ENCODE measurements at places on chromosomes 5 and 9. TPM values are rescaled to one million over a fixed set of nuclear protein-coding genes. Genes with fewer than 3 reads are reported as not detected.

GRCh38 chr9:87891754-87892153, 9.1 kb downstream of the SPATA31E1 start:
- no peaks in the 10 kb centered on the region for H3K27me3 ChIP-seq
- no peak overlapping the region for H3K4me3 ChIP-seq
- no peaks in the 10 kb centered on the region for H3K36me3 ChIP-seq
- no peak for DNase-seq

DNA sequence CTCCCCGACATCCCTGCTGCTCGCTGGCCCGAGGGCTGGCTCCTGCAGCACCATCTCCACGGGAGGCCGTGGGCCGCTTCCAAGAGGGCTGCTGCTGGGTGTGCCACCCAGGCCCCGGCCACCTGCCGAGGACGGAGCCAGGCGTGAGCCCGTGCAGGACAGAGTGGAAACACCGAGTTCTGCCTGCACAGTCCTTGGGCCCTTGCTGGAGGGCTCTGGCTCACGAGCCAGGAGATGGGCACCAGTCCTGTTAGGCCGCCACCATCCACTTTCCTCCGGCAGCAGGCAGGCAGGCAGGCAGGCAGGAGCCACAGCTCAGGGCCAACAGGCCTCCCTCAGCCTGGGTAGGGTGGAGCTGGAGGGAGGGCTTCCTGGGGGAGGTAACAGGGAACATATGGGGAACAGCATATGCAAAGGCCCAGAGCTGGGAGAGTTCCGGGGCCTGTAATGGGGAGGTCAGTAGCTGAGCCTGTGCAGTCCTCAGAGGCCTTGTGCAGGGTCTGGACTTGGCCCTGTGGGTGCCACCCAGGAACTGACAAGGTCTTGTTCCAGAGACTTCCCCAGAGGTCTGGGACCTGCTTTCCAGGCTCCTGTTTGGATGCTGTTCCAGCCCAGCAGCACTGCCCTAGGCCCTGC, 31.9 kb downstream of the RXRA start:
- no peaks in the 10 kb centered on the region for H3K27me3 ChIP-seq
- no peak overlapping the region for H3K4me3 ChIP-seq
- H3K36me3 ChIP-seq = no peaks in the 10 kb centered on the region
- DNase-seq = no peak

The ABLIM3 gene
- total RNA-seq = 2.3 TPM

The GFI1B gene
- total RNA-seq = 1.1 TPM

DNA sequence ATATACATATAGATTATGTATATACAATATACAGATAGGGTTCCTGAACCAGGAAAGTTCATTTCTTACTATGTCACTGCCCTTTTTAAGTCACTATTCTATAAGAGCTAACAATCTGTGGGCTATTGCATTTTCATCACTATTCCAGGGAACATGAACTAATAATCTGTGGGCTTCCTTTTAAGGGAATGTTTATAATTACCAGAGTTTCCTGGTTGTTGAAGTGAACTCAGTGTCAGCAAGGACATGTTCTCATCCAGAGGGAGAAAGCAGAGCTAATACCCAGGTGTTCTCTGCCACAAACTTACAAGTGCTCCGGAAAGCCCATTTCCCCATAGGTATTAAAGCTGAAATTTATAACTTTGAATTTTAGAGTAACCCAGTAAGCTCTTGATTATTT, 69.6 kb downstream of the CWC27 start:
- no peaks in the 10 kb centered on the region for H3K4me1 ChIP-seq
- no peak overlapping the region for H3K27ac ChIP-seq
- H3K36me3 ChIP-seq = no peaks in the 10 kb centered on the region

- no peaks in the 10 kb centered on the region for H3K27me3 ChIP-seq
- H3K27ac ChIP-seq = peak overlapping the region; percentile 45
- no peaks in the 10 kb centered on the region for H3K36me3 ChIP-seq
- no peak overlapping the region for H3K4me3 ChIP-seq
- H3K4me1 ChIP-seq = no peaks in the 10 kb centered on the region
These were observed 30.4 kb downstream of the DUSP1 start for GRCh38 chr5:172740428-172741205.

DNA sequence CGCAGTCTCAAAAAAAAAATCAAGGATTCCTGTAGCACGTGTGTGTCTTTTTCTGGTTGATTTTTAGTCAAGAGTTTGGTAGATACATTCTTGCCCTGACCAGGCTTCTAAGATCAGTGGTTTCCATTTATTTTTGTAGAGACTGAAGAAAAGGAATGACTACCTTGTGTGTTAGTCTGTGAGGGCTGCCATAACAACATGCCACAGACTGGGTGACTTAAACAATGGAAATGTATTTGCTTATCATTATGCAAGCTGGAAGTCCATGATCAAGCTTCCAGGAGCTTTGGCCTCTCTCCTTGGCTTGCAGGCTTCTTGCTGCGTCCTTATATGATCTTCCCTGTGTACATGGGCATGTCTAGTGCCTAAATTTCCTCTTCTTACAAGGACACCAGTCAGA, 127.0 kb downstream of the CCDC192 start:
- H3K27me3 ChIP-seq = no peaks in the 10 kb centered on the region
- no peaks in the 10 kb centered on the region for H3K36me3 ChIP-seq
- no peak for DNase-seq
- H3K4me1 ChIP-seq = no peaks in the 10 kb centered on the region
- no peak overlapping the region for H3K27ac ChIP-seq
- H3K4me3 ChIP-seq = no peak overlapping the region

GRCh38 chr5:158727136-158727535, 372.6 kb downstream of the EBF1 start:
- H3K4me1 ChIP-seq = no peaks in the 10 kb centered on the region
- H3K36me3 ChIP-seq = no peaks in the 10 kb centered on the region
- H3K27me3 ChIP-seq = no peaks in the 10 kb centered on the region
- H3K27ac ChIP-seq = no peak overlapping the region
- DNase-seq = no peak

DNA sequence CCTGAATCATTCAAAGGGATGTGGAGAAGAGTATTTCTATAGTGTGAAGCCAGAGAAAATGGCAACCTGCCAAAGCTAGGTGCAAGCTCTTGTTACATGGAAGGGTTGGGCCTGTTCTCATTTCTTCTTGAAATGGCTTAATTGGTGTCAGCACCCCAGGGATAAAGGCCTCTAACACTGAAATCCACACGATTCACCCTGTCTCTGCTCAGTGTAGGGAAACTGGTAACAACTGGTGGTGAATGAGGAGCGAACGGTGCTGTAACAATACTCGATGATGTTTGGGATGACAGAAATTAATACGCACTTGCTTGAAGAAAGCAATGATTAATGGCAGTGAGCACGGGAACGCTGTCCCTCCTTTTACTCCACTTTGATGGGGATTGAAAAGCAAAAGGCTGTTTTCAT, 16.2 kb downstream of the PBX3 start:
- no peaks in the 10 kb centered on the region for H3K27me3 ChIP-seq
- no peaks in the 10 kb centered on the region for H3K36me3 ChIP-seq
- no peak for DNase-seq
- no peak overlapping the region for H3K4me3 ChIP-seq
- no peaks in the 10 kb centered on the region for H3K4me1 ChIP-seq

DNA sequence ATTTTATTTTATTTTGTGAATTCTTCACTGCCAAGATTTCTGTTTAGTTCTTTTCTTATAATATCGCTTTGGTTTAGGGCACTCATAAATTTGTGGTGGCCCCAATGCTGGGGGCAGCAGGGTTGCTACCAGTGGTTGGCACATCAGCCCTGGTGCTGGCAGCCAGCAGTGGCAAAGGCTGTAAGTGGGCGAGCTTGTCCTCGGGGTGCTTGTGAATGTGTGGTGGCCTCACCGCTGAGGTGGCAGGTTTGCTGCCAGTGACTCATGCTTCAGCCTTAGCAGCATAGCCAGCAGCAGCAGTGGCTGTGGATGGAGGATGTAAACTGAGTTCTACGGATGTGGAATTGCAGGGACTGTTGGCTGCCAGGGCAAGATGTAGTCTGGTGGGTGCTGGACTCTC, 262.9 kb upstream of the DMAC1 start:
- no peak overlapping the region for H3K4me3 ChIP-seq
- DNase-seq = no peak
- no peak overlapping the region for H3K27ac ChIP-seq
- H3K4me1 ChIP-seq = no peaks in the 10 kb centered on the region
- H3K36me3 ChIP-seq = no peaks in the 10 kb centered on the region
- H3K27me3 ChIP-seq = no peaks in the 10 kb centered on the region

GRCh38 chr5:102855681-102856388, 100.7 kb downstream of the PAM start:
- no peak overlapping the region for H3K27ac ChIP-seq
- H3K27me3 ChIP-seq = no peaks in the 10 kb centered on the region
- no peaks in the 10 kb centered on the region for H3K36me3 ChIP-seq
- H3K4me3 ChIP-seq = no peak overlapping the region
- H3K4me1 ChIP-seq = no peaks in the 10 kb centered on the region
- DNase-seq = no peak

- no peaks in the 10 kb centered on the region for H3K36me3 ChIP-seq
- H3K4me3 ChIP-seq = no peak overlapping the region
- DNase-seq = no peak
- H3K27ac ChIP-seq = no peak overlapping the region
These were observed 438.3 kb downstream of the TAF11L14 start for GRCh38 chr5:18072600-18072999.

DNA sequence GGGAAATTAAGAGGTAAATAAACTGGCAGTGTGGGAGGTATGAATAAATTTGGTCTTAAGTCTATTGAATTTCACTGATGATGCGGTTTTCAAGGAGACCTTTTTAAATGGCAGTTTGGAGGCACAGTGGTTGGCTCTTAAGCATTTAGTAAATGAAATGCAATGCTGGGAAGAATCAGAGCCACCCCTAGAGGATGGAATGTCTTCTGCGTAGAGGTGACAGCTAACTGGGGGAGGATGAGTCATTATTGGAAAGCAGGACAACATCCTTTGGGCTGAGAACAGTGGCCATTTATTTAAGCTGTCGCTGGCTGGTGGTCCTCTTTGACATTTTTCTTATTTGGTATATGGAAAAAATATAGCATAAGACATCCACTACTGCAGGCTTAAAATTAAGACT, 163.2 kb downstream of the SH3GL2 start:
- no peaks in the 10 kb centered on the region for H3K4me1 ChIP-seq
- H3K36me3 ChIP-seq = no peaks in the 10 kb centered on the region
- no peak for DNase-seq
- no peaks in the 10 kb centered on the region for H3K27me3 ChIP-seq

GRCh38 chr9:83198371-83198770, 135.4 kb upstream of the RASEF start:
- no peak overlapping the region for H3K27ac ChIP-seq
- H3K27me3 ChIP-seq = no peaks in the 10 kb centered on the region
- H3K4me3 ChIP-seq = no peak overlapping the region
- H3K36me3 ChIP-seq = no peaks in the 10 kb centered on the region
- no peaks in the 10 kb centered on the region for H3K4me1 ChIP-seq

DNA sequence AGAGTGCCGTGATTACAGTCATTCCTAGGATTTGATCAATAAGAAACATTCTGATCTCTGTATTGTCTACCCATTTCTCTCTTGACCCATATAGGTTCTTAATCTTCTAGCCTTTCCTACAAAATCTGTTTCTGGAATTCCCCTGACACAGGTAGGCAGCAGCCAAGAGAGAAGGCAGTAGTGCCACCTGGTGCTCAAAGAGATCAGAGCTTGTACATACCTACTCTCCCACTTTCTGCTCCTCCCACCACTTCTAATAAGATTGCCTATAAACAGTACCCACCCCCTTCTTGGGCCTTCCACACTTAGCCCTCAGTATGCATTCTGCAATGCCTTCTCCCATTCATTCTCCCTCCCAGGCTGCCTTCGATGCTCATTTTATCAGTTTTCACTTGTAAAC, 117.4 kb upstream of the RORB start:
- H3K4me1 ChIP-seq = no peaks in the 10 kb centered on the region
- DNase-seq = no peak
- no peak overlapping the region for H3K4me3 ChIP-seq
- H3K27me3 ChIP-seq = no peaks in the 10 kb centered on the region

GRCh38 chr9:125189011-125189360, 617 bp downstream of the PPP6C start:
- DNase-seq = peak; percentile 41
- peaks cover 9% of the 10 kb centered on the region for H3K4me1 ChIP-seq
- peak overlapping the region; percentile 81 for H3K27ac ChIP-seq
- peak overlapping the region; percentile 98 for H3K4me3 ChIP-seq

DNA sequence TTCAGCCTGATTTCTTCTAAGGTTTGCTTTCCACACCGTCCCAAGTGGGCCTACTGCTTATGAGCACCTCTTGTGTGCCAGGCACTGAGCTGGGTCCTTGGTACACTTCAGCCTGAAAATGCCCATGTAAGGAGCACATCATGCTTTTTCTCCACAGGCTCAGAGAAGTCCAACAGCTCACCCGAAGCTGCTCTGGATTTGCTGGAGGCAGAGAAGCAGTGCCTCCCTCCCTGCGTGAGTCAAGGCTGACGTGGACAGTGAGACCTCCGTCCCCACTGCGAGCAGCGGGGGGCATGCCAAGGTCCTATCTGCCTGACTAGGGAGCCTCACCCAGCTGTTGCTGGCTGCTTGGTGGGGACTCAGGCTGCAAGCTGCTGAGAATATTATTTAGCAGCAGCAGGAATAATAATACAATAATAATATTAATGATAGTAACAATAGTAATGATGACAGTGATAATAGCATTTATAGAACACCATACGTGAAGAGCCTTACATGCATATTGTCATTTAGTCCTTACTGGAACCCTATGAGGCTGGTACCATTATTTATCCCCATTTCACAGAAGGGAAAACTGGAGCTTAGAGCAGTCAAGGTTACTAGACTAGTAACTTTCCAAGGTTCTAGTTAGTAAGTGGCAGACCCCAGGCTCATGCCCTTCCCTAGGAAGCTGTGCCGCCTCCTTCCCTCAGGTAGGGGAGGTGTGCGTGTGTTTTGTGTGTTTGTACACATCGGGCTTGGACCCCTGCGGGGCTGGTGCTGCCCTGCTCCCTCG, 194.8 kb downstream of the HSPA4 start:
- no peaks in the 10 kb centered on the region for H3K27me3 ChIP-seq
- no peaks in the 10 kb centered on the region for H3K36me3 ChIP-seq
- DNase-seq = no peak
- H3K4me3 ChIP-seq = no peak overlapping the region

- no peaks in the 10 kb centered on the region for H3K36me3 ChIP-seq
- no peak overlapping the region for H3K27ac ChIP-seq
- no peak overlapping the region for H3K4me3 ChIP-seq
- no peaks in the 10 kb centered on the region for H3K27me3 ChIP-seq
These were observed 24.8 kb upstream of the HNRNPA0 start for GRCh38 chr5:137778772-137779564.

GRCh38 chr5:139566611-139567010, 5.5 kb downstream of the UBE2D2 start:
- no peaks in the 10 kb centered on the region for H3K36me3 ChIP-seq
- H3K4me1 ChIP-seq = no peaks in the 10 kb centered on the region
- no peaks in the 10 kb centered on the region for H3K27me3 ChIP-seq
- no peak for DNase-seq
- no peak overlapping the region for H3K4me3 ChIP-seq
- H3K27ac ChIP-seq = no peak overlapping the region

GRCh38 chr5:151601391-151601790, 10.3 kb upstream of the FAT2 start:
- no peak overlapping the region for H3K4me3 ChIP-seq
- H3K27ac ChIP-seq = no peak overlapping the region
- H3K4me1 ChIP-seq = no peaks in the 10 kb centered on the region
- H3K27me3 ChIP-seq = no peaks in the 10 kb centered on the region

All from colonic mucosa (tissue), 4 donors.